ENCODE measurements at places on chromosomes 5 and 9.

DNA sequence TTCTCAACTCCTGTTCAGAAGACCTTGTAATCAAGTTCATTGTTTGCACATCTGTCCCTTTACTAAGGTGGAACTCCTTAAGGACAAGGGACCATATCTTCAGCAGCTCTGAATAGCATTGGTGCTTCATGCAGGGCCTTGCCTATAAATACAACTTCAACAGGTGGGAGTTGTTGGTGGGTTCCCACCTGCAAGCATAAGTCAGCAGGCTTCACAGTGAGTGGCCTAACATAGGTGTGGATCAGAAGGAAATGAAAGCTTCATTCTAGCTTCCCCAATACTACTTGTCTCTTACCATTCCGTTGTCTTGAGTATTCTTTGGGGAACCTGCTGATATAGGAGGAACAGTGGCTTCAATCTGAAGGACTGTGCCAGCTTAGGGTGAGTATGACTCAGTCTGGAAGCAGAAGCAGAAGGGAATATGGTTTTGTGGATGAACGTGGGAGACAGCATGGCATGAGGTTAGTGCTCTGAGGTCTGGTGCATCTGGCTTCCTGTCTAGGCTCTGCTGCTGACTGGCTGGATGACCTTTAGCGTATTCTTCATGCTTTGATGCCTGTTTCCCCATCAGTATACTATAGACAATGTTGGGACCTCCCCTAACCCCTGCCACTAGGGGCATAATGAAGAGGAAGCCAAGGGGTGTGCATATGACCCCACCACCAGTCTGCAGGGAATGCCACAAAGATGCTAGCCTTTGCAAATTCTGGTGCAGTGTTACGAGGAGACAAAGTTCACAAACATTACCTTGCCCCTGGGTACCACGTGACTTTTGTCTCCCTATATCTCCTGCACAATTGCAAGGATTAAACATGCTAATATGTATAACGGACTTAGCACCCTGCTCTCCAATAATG is 192.3 kb downstream of the PALM2AKAP2 start:
- peak; percentile 56 for DNase-seq

DNA sequence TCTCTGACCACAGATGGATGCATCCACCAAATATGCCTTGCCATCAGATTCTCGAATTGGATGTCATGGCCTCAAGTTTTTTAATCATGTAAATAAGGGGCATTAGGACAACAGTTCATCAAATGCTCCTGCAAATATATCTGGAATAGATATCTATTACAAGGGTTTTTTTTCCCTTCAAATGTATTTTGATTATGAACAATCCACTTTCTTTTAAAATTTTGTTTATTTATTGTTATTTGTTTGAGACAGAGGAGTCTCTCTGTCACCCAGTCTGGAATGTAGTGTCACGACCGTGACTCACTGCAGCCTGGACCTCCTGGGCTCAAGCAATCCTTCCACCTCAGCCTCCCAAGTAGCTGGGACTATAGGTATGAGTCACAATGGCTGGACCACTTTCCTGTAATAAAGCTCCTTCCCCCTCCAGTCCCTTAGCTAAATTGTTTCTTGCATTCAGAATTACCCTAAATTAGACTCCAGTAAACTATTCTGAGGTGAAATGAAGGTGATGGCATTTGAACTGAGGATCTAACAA is 1412.1 kb downstream of the EFNA5 start:
- no peak for DNase-seq

- DNase-seq = no peak
Measured at GRCh38 chr9:131589124-131589711, 43.9 kb downstream of the PRRT1B start.

- no peak for DNase-seq
Measured at GRCh38 chr5:34891981-34892380, 23.3 kb downstream of the RAD1 start.

- no peak for DNase-seq
Measured at GRCh38 chr9:22446589-22446949, at the start of gene DMRTA1. DMRTA1 (plus strand) TSS chr9:22446824; CDS start chr9:22447066, 242 bp downstream.

GRCh38 chr5:146025114-146025680 is 80.2 kb downstream of the PLAC8L1 start:
- no peak for DNase-seq

DNA sequence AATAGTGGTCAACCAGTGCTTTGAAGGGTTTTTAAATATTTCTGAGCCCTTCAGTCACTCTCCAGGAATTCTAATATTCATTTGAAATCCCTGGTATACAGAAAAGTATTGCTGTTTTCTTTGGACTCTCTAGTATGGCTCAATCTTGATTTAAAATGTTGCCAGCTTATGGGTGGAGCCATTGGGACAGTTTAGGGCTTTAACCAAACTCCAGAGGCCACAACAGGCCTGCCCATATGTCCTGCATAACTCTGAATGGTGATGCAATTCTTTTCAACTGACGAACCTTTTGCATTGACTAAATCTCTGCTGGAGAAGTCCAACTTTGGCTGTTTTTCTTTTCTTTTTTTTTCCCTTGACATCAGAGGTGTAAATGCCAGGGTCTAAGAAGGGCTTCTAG is 10.3 kb upstream of the ANKHD1 start:
- DNase-seq = no peak

DNA sequence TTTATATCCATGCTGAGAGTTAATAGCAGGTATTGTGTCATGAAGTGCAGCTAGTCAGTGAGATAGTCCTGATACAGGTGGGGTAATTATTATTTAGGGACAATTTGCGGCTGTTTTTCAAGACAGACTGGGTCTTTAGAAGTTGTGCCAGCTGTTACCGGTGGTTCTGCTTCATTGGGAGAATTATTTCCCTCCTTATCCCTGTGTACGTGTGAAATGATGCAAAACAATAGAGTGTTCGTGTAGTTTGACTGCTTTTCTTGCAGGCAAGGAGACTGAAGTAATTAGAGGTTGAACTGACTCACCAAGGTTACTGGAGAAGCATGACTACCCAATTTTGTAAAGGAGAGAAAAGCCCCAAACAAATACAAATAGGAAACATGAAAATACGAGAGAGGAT is 101.7 kb downstream of the ARRDC3 start:
- no peak for DNase-seq

GRCh38 chr5:22706901-22707300 is 146.2 kb downstream of the CDH12 start:
- DNase-seq = no peak

GRCh38 chr9:115650768-115651167 is 502.8 kb upstream of the PAPPA start:
- no peak for DNase-seq

GRCh38 chr5:172807766-172808311 is 26.2 kb upstream of the ERGIC1 start:
- no peak for DNase-seq

DNA sequence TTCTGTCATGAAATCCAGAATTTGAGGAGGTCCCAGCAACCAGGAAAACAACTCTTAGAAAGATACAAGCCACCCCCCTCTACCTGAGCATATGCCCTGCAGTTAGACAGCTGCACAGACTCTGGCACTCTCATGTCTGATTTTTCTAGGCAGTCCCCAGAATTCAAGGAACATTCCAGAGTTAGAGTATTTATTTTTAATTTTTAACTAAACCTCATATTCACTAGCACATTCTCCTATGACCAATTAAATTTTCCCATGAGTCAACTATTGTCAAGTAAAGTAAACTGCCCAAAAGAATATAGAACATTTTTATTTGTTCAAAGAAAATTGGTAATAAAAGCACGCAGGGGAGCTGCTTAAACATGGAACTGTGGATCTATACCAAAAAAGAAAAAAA is 490.5 kb upstream of the SEMA6A start:
- no peak for DNase-seq

- peak; percentile 40 for DNase-seq
Measured at GRCh38 chr5:132813599-132814502, 749 bp downstream of the SOWAHA start.

DNA sequence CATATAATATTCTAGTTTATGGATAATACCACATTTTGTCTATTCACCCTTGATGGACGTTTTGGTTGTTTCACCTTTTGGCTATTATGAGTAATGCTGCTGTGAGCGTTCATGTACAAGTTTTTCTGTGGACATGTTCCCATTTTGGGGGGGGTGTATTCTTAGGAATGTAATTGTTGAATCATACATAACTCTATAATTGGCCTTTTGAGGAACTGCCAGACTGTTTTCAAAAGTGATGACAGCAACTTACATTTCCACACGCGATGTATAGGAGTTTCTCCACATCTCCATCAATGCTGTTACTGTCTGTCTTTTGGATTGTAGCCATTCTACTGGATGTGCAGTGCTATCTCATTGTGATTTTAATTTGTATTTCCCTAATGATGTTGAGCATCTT is 69.8 kb downstream of the SLC46A2 start:
- DNase-seq = no peak

GRCh38 chr9:81848472-81848871 is 79.8 kb upstream of the SPATA31D4 start:
- no peak for DNase-seq

- DNase-seq = no peak
Measured at GRCh38 chr5:32434221-32434620, 10.3 kb downstream of the ZFR start.

- DNase-seq = peak; percentile 83
Measured at GRCh38 chr5:134103397-134103796, 11.1 kb upstream of the TCF7 start.

DNA sequence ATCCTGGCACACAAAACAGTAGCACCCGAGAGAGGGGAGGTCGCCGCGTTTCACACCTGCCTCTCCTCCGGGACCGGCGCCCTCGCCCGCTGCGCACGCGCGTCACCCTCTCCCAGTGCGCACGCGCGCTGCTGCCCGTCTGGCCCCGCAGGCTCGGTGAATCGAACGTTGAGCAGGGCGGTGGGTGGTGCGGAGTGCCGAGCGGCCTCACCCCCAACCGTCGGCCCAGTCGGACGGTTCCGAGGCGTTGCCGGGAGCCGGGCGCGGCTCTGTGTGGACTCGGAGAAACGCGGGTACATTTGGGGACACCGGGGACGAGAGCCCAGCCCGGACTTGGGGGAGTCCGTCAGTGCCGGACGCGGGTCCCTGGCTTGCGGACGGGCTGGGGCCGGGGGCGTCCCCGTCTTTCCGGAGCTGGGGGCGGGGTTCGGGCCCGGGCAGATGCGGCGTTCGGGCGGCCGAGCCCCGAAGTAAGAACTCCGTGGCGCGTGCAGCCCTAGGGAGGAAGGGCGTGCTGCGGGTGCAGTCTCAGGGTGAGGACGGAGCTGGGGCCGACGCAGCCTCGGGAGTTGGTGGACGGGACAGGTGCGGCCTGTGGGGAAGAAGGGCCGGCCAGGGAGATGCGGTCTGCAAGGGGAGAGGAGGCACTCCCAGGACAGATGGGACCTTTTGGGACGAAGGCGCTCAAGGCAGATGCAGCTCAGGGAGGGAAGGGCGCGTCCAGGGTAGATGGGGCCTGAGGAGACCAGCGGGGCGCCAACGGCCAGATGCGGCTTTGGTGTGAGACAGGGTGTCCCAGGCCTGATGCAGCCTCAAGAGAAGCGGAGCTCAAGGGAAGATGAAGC is at the start of gene POMT1:
POMT1 (plus strand) TSS at position 138 of the 845 bp plus-strand sequence. CDS start 1,301 bp downstream, outside the sequence.
- peak; percentile 89 for DNase-seq

Data from activated naive CD4-positive, alpha-beta T cell treated with anti-CD3 and anti-CD28 coated beads for 36 hours (primary cell).